ENCODE measurements at places on chromosomes 13 and 19.
A peak's percentile ranks its signal among the peaks of the same experiment; 100 is the strongest.

- no peak for DNase-seq
These were observed 358 bp downstream of the C19orf33 start for GRCh38 chr19:38304352-38304865.

- DNase-seq, result no peak
These were observed 564 bp downstream of the NLRP12 start for GRCh38 chr19:53823380-53824120.

GRCh38 chr13:26299168-26299750 is 45.3 kb downstream of the CDK8 start:
- DNase-seq, result no peak

- DNase-seq, result peak; percentile 79
These were observed at the start of gene LRCH1 for GRCh38 chr13:46552889-46553520. Gene LRCH1, plus strand, starts transcription at chr13:46553170. Its CDS starts 227 bp downstream, at chr13:46553397.

Data from activated T-cell treated with anti-CD3 and anti-CD28 coated beads for 48 hours (primary cell).